NCI-H1694 (cell line): ENCODE measurements at places on chromosomes 13 and 19.

DNA sequence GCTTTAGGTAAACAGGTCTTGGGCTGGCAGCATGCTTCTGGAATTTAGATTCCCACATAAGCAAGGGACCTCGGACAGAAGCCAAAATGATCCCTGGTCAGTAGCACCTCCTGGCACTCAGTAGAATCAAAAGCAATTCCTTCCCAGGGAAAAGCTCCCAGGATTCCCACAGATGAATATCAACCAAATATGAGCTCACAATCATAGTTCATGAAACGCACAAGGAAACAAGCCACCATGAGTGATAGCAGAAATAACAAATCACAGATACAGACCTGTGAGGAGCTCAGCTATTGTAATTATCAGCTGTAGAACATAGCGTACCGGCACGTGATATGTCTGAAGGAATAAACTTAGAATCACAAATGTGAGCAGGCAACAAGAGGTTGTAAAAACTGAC is 21.8 kb upstream of the PLAUR start:
- DNase-seq: no peak

DNA sequence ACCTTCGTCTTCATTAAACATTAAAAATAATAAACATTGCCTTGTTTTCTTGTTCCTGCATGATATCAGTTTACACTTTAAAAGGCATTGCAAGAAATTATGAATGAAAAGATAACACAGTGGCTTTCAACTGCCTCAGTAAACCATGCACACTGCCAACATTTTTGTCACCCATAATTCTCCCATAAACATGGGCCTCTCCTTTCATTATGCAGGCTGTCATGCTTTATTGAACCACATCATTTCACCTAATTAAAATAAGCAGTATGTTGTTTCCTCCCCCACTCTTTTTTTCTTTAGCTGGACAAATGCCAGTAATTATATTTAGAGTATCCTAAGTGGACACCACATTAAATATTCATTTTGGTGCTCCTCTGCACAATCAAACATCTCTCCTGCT is 1566.5 kb upstream of the SLC10A2 start:
- peak; percentile 87 for DNase-seq

GRCh38 chr19:19588546-19588945 is 29.9 kb downstream of the PBX4 start:
- no peak for DNase-seq

- no peak for DNase-seq
Measured at GRCh38 chr13:33999811-34000605, 182.1 kb downstream of the RFC3 start.

- DNase-seq: no peak
Measured at GRCh38 chr13:105817498-105817897, 718.0 kb downstream of the EFNB2 start.

DNA sequence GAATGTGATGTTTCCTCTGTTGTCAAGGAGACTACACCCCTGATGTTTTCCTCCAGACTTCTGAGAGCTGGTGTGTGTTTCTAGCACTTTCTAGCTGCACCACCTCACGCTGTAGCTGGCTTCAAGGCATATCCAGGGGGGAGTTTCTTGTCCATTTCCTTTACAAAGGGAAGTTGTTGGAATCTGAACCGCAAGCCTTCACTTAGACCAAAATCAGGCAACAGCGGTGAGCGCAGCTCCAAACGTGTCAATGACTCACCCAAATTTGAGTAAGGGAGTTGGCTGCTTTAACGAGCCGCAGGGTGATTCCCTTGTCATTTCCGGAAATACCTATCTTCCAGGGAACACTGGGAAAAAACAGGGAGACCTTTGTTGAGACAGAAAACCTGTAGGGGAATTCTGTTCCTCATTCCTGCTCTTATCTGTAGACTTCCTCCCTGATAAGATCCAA is 2.5 kb downstream of the LDLR start:
- no peak for DNase-seq

- DNase-seq: no peak
Measured at GRCh38 chr13:75364131-75364713, 117.7 kb downstream of the TBC1D4 start.

DNA sequence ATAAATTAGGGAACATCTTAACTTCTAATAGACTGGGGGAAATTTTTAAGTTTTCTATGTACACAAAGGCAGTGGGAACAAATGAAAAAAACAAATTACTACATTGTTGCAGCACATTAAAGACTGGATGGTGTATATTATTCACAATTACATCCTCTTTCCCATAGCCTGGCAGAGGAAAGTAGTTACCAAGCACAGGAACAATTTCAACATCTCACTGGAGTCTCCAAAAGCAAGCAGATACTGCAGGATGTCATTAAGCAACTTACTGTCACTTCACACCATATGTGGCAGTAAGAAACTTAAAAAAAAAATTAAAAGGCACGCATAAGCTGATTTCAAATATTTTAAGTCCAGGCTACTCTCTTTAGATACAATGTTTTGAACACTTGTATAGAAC is 6.4 kb upstream of the EFNB2 start:
- DNase-seq: no peak

GRCh38 chr13:87147076-87147475 is 524.1 kb upstream of the SLITRK5 start:
- no peak for DNase-seq

DNA sequence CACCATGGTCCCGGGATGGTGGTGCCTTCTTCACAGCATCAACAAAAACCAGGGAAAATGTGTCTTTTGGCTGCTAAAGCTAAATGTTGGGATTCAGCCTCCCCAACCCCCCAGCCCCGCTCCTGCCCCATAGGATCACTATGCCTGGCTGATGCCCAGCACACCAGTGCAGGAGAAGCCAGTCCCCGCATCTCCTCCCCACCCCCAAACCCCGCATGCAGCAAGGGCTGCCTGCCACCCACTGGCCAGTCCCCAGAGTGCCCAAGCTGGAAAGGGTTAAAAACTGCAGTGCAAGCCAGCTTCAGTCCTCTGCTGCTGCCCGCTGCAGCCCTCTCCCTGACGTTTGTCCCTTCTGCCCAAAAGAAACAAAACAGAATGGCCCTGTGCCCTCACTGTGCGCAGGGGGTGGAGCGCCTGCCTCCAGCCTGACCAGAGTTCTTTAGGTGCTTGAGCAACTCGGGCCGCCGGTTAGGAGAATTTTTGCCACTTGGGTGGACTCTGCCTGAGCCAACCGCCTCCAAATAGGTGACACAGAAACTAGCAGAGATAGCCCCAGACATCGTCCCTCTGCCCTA is 3.7 kb downstream of the CALM3 start:
- no peak for DNase-seq

DNA sequence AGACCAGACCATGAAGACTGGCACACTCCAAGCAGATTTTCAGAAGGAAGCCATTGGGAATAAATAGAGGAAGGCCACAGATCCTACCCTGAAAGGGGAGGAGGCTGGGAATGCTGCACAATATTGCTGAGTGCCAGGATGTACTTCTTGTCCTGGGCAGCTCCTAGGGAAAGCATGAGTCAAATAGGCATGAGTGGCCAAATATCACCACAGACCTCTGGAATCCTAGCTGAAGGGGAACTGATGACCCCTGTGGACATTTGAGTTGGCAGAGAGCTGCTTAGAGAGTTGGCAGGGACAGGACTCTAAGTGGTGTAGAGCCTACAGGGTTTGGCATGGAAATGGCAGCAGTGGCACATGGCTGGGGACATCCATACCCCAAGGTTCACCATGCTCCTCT is 234.3 kb upstream of the TRPC4 start:
- no peak for DNase-seq

DNA sequence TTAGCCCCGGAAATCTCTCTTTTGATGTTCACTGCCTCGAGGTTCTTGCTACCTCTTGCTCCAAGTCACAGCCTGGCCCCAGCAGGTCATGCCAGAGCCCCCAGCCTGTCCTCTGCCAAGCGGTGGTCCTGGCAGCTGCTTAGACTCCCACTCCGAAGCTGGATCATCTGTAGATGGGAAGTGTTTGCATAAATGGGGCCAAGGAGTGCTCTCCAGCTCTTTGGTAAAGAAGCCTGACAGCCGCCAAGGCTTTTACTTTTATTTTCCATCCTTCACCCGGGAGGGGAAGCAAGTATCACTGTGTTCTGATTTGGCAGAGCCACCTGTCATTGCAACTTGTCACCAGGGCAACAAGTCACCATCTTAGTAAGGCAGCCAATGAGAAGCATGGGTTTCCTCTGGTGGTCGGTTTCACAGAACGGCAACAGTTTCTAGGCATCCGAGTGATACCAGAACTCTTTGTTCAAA is 10.6 kb upstream of the RETN start:
- no peak for DNase-seq

DNA sequence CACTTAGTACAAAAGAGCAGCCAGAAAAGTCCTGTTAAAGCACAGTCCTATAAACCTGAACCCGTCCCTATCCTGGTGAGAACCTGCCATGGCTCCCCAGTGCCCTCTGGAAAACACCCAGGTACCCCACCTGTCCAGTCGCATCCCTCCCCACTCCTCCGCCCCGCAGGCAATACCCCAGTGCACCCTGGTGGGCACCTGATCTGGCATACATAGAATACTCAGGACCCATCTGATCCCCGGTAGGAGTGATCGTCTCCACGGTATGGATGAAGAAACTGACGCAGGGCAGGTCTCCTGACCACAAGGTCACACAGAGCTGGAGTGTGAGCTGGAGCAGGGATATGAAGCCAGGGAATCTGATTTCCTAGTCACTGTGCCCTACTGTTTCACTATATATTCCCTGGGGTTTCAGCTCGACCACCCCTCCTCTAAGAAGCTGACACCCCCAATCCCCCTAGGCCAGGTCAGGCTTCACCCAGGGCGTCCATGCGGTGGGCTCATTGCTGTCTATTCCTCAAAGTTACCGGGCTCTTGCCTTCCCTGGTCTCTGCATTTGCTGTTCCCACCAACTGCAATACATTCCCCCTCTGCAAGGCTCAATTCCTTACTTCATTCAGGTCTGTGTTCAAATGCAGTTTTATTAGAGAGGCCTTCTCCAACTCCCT is 12.6 kb downstream of the FBXO46 start:
- no peak for DNase-seq

- DNase-seq: no peak
Measured at GRCh38 chr13:48265217-48265815, 32.3 kb downstream of the ITM2B start.

DNA sequence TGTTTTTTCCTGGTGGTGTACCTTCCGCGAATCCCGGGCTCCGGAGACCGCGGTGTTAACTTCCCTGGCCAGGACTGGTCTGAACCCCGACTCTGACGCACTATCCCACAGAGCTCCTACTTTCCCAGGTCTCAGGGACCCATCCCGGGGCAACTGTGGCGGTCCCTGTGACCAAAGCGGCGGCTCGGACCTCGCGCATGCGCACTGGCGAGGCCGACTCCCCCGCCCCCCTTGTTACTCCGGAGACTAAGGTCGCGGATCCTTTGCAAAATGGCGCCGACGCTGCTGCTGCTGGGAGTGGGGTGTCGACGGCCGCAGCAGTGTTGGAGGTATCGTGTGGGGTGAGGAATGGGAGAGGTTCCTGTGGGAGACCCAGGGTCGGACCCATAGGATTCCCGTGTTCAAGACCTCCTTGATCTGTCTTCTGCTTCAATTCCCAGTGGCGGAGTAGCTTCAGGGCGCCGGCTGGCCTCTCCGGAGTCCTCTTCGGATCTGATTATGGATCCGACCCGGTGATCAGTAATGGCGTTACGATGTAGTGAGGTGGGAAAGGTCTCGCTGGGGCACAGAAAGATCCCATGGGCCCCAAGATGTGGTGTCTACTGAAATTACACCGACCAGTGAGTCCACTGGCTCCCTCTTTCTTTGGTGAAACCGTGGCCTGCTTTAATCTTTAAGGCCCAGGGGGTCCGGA is 66.6 kb upstream of the ZNF527 start:
- no peak for DNase-seq

- DNase-seq: no peak
Measured at GRCh38 chr13:110347535-110348308, 40.6 kb downstream of the COL4A2 start.

- no peak for DNase-seq
Measured at GRCh38 chr13:110307767-110308655, 927 bp downstream of the COL4A2 start.

DNA sequence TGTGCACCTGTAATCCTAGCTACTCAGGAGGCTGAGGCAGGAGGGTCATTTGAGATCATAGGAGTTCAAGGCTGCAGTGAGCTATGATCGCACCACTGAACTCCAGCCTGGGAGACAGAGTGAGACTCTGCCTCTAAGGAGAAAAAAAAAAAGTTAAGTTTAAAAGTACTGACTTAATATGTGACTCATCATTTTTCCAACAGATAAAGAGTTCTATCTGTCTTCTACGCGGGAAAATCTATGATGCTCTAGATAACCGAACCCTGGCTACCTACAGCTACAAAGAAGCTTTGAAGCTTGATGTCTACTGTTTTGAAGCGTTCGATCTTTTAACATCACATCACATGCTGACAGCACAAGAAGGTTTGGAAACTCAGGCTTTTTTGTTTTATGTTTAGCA is 7.2 kb downstream of the CDC16 start:
- DNase-seq: no peak

- DNase-seq: no peak
Measured at GRCh38 chr19:6260912-6261650, 18.7 kb downstream of the MLLT1 start.

DNA sequence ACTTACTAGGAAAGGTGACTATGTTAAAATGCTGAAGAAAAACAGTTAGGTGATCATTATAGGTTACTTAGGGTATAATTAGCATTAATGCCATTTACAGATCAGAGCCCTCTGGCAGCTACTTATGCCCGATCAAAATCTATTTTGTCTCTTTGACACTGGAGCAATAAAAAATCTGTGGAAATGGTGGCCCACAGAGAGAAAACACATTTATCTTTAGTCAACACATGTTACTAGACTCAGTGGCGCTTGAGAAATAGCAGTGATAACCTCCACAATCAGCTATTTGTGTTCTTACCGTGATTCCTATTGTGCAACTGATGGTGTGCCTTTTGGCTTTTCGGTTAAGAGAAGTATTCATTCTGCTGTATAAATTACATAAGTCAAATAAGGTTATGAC is 1519.6 kb downstream of the PCDH9 start:
- no peak for DNase-seq
